ENCODE measurements at places on chromosomes 2 and 18.

- DNase-seq = no peak
These were observed 34.9 kb downstream of the G6PC2 start for GRCh38 chr2:168935810-168936581.

- no peak for DNase-seq
These were observed 9.7 kb downstream of the VRK2 start for GRCh38 chr2:58056192-58056916.

GRCh38 chr2:78532762-78533379 is 492.6 kb upstream of the REG3G start:
- DNase-seq = no peak

DNA sequence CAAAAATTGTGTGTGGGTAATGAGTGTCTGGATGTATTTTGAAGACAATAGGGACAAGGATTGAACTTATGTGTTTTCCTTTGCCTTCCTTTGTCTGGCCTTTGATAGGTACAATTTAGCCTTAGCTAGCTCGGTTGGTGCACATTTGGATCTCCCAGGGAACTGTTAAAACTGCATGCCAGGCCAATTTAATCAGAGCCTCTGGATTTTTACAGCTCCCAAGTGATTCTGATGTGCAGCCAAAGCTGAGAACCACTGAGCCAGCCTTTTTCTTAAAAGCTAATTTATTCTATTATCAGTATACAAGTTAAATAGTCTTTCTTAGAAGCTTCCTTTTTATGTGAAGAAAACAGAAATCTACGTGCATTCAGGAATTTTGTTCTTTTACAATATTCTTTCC is 25.0 kb downstream of the PLEK start:
- no peak for DNase-seq

All from stimulated activated CD8-positive, alpha-beta memory T cell treated with anti-CD3 and anti-CD28 coated beads, Interleukin-4, amount 100 ng/mL, for 4 hours (primary cell).